ENCODE measurements at places on chromosomes 5 and 9.

DNA sequence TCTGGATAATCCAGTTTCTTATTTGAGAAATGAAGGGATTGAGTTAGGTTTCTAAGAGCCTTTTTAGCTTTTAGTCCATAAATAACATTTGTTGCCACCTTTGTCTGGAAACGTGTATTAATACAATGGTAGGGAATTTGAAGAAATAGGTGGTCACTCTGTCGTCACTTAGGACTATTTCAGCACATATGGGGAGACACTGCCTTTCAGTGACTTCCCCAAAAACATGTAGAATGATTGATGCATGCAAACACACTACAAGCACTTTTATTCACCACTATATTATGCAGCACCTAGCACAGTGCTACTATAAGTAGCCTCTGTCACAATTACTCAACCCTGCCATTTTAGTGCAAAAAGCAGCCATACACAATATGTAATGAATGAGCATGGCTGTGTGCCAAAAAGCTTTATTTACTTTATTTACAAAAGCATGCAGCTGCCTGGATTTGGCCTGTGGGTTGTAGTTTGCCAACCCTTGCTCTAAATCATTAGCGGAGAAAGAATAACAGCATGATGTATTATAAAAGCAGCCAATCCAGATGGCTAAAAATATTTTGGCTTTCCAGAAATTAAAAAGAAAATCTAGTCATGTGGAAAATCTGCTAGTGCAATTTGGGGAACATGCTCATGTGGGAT lies 154.2 kb upstream of the HMHB1 start:
- DNase-seq = no peak

DNA sequence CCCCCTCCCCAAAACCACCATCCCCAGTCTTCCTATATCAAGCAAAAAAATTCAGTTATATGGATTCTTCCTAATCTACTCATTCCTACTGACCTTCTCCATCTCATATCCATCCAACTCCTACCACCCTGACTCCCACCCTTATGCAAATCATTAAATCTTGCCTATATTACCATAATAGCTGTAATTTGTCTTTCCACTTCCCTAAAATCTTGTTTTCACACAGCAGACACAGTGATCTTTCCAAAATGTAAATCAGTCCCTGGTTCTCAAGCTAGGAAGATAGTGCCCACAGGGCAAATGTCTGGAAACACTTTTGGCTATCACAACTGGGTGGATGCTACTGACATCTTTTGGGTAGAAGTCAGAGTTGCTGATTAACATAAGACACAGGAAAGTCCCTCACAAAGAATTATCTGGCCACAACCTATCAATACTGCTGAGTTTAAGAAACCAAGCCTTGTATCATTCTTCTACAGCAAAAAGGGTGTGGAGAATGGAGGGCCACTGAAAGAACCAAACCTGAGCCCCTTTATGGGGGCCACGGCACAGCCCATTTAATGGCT lies 1.4 kb downstream of the SRA1 start:
- no peak for DNase-seq

GRCh38 chr9:30244877-30245276 lies 2139.6 kb upstream of the ACO1 start:
- DNase-seq = no peak

DNA sequence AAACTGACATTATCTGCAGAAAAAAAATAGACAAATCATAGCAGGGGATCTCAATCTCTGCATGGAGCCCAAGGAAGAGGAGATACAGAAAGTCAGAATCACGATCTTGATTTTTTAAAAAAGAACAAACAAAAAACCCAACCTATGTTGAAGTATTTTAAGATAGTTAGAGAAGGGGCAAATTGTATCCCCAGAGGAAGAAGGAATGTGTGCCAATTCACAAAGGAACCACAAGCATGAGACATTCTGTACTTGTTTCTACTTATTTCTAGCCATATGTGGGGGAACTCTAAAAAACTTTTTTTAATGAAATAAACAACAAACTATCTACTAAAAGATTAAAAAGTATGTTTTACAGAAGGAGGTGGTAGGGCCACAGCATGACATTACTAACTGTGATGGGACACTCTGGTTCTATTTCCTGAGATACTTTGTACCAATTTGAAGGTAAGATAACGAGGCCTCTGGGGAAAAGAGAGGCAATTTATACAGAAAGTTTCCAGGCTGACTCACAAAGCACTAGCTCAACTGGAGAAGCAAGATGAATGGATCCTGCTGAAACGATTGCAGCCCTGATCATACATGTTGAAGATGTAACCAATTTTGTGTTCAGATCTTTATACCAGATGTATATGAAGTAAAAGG lies 22.5 kb downstream of the RANBP3L start:
- no peak for DNase-seq

DNA sequence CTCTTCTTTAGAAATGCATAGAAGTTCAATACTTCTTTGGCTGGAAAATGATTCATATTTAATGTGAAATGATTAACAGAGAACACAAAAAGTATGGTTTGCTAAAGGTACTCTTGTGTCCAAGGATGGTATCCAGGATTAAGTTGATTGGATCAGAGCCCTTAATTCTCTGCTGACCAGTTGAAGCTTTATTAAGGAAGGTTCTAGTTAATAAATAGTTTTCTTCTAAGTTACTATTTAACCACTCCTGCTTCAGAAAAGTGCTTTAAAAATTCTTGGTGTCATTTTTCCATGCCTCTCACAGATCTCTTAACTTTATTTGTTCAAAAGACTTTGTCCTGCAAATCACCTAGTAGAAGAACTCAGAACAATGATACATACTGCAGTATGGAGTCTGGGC lies 134.3 kb downstream of the MEF2C start:
- no peak for DNase-seq
